ENCODE measurements at places on chromosomes 7 and 10.
A peak's percentile ranks its signal among the peaks of the same experiment; 100 is the strongest.

- DNase-seq: no peak
Observed at GRCh38 chr7:158001621-158002320, 585.9 kb downstream of the PTPRN2 start.

GRCh38 chr10:102679596-102679995 is 34.6 kb downstream of the ARL3 start:
- DNase-seq: no peak

GRCh38 chr10:103111031-103111917 is 81.8 kb downstream of the NT5C2 start:
- peak; percentile 47 for DNase-seq

DNA sequence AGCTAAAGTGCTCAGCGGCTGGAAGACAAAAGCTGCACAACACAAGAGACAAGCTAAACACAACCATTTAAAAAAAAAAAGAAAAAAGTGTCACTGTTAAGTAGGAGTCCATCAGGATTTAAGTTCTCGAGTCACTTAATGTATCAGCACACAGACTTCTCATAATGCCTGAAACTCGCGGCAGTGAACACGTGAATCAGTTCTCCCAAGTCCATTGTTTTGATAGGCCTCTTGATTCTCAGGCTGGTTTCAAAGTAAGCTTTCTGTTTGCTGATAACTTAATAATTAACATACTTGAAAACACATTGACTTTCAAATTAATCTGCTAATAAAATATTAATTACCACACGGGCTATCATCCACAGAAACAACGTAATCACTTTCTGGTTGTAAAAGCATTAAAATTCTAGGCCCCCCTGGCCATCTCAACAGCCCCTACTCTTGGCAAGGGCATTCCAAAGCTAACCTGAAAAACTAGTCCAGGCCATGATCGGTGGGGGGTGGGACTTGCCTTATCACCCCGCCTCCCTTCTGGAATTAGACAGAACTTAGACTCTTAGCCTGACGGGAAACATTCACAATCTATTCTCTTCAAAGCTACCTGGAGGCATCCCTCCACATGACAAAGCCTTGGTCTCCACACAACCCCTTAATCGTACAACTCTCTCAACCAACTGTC is 129.0 kb downstream of the DIP2C start:
- DNase-seq: no peak

- DNase-seq: no peak
Observed at GRCh38 chr7:104584620-104585019, 256.2 kb downstream of the LHFPL3 start.

DNA sequence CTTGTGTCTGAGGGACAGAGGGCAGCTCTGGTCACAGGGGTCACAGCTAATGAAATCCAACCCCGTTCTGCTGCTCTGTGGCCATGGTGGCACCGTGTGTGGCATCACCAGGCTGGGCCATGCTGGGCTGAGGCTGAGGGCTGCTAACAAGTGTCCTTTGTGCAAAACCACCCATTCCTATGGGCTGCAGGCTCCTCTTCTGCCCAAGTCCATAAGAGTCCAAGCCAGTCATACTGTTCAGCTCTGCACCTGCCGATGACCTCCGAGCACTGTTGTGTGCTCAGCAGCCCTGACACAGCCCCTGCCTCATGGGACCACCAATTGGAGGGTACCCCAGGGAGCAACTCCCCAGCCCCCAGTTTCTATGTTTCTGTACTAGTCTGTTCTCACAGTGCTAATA is 133.1 kb downstream of the WDR11 start:
- DNase-seq: no peak

DNA sequence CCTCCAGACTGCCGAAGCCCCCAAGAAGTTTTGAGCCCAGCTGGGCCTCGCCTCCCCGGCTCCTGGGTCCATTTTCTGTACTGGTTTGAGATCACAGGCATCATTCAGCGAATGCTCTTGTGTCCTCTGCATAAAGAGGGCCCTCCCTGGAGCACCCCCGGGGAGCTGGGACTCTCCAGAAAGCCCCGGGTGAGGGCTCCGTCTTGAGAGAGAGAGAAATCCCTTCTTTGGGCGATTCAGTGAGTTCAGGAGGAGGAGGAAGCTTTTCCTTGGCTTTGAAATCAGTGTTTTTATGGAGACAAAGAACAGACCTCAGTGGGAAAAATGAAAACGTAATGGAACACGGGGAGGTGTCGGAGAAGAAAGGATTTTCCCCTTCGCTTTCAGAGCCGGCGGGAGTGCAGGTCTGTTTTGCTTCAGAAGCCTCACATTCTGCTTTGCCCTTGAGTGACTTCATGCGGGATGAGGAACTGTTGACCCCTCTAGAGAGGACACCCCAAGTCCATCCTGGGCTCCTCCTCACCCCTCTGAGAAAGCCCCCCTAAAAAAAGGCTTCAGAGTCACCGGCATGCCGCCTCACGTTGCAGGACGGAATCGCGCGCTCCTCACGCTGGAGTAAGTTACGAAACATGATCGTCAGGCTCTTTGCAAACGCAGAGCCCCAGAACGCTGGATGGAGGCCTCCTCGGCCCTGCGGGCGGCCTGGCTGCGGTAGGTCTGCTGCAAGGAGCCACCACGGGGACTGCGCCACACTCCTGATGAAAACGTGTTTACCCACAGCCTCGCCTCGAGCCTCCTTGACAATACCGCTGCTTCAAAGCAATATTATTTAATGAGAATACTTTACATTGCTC is 8.5 kb upstream of the AP5Z1 start:
- no peak for DNase-seq

- no peak for DNase-seq
Observed at GRCh38 chr7:51590746-51591145, 274.1 kb upstream of the COBL start.

GRCh38 chr7:47979832-47980181 is 392 bp upstream of the HUS1 start:
- no peak for DNase-seq

DNA sequence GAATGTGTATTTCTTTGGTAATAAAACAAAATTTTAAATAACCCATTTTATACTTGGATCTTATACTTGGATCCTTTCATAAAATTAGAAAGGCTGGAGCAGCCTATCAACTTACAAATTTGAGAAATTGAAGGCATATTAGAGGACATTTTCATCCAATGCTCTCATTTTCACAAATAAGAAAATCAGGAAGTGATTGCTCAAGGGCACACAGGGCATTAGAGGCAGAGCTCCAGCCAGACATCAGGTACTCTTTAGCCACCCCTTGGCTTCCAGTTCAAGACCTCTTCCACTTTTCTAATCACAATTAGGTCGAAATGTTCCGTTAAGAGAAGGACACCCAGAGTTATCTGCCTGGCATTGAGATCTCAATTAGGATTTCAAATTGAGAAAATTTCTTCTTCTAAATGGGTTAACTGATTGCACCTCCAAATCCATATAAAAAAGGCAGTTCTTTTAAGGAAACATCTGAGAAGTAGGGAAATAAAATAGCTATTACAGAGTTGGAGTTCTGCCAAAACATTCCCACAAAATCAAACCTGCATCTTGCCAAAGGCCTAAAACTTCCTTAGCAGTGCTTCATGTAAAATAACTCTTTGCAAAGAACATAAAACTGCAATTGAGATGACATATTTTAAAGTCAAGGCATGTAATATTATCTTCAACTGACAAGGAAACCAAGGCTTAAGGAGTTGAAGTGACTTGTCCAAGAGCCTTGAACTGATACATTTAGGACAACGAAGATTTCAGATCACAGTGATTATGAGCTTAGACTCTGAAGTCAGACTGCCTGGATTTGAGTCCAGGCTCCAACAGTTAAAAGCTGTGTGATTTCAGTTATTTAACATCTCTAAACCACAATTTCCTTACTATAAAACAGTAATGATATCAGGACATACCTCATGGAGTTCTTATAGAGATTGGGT is 2.4 kb downstream of the ACTA2 start:
- DNase-seq: no peak

GRCh38 chr10:525565-526315 is 163.7 kb downstream of the DIP2C start:
- no peak for DNase-seq

DNA sequence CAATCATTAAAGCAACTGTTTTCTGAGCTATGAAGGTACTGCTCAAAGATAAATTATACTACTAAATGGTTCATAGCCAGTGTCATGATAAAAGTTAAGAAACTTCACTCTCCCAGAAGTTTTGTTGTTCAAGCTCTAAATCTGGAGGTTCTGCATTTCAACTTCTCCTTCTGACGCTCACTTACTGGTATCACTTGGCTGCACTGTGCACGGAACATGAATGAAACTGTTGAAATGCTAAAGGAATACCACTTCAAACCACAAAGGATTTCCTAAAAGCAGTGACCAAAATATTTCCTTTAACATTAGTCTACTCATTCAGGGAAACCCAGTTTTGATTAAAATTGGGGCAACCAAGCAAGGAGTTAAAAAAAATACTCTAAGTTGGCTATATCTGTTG is 93.6 kb downstream of the UBE2H start:
- peak; percentile 83 for DNase-seq

DNA sequence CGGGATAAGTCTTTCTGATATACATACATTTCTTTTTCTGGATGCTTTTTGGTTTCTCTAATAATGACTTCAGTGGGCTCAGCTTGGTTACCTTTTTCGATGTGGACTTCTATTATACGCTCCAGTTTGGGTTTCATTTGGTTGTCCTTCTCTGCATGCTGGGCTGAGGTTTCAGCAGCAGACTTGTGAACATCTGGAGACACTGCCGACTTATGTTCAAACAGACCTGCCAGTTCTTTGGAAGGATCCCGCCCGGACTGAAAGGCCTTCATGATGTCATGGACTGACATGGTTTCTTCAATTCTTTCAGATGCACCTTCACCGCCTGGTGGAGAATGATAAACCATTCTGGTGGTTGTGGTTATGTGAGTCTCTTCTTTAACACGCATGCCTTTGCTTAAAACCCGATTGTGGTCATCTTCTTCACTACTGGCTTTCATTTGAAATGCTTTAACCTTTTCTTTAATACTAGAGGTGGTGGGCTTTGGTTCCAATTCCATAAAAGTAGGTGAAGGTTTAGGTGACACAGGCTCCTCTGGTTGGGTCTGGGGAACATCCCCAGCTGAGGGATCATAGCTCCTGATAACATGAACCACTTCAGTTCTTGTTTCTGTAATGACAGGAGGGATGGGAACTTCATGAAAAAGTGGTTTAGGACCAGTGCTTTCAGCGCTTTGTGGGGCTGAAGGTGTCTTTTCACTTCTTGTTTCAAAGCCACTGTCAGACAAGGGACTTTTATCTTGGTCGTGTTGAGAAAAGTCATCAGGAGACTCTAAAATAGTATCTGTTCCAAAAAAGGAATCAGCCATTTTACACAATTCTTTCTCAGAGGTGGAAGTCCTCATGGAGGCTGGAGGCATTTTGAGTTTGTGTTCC is 167.7 kb upstream of the CCDC6 start:
- DNase-seq: no peak

GRCh38 chr7:128274884-128275603 is 34.0 kb downstream of the LEP start:
- no peak for DNase-seq

GRCh38 chr7:74199551-74200355 is 10.1 kb upstream of the LAT2 start:
- DNase-seq: no peak

GRCh38 chr10:219731-220472 is 84.6 kb downstream of the ZMYND11 start:
- no peak for DNase-seq

DNA sequence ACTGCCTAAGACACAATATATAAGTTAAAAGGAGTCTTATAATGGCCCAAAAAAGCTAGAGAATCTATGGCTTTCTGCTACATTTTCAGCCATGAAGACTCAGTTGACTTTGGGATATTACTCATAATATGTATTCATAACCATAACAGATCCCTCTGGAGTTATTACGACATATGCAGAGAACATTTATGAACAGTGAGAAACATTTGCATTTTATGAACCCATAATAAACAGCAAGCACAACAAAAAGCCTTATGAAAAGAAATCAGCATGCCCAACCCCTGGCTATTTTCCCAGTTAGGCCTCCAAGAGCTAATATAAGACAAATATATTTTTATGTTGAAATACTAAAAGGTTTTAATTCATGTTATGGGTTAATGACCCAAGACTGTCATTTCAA is 52.4 kb downstream of the ARMH3 start:
- DNase-seq: peak; percentile 38

DNA sequence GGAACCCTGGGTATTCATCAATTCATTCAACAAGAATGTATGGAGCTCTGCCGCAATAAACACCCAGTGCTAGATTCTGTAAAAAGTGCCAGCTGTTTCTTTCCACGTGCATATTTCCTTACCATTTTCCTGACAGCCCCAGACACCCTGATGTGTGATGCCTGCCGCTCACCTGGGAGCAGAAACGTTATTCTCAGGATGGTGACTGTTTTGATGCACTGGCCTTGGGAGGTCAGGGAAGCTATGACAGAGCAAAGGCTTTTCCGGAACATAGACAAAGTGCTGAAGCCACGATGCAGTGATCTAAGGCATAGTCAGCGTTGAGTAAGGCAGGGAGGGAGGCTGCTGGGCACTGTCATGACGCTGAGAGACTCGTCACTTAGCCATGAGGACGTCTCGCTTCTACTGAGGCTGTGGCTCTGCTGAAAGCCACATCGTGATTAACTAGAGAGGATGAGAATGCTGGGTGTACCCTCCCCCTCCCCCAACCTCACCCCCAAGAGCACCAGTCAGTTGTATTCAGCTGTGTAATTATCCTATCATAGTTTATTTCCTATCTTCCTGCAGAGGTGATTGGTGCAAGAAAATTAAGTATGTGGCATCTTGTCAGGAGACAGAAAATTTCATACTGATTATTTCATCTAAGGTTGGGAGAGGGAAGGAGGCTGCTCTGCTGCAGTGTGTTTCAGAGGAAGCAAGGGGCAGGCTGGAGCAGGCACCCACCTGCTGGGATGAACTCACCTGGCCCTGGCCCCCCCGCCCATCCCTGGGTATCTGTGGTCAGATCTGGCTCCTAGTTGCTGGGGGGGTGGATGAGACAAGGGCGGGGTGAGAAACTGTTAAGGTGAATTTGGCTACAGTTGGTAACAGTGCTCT is 48.8 kb upstream of the SMNDC1 start:
- no peak for DNase-seq

DNA sequence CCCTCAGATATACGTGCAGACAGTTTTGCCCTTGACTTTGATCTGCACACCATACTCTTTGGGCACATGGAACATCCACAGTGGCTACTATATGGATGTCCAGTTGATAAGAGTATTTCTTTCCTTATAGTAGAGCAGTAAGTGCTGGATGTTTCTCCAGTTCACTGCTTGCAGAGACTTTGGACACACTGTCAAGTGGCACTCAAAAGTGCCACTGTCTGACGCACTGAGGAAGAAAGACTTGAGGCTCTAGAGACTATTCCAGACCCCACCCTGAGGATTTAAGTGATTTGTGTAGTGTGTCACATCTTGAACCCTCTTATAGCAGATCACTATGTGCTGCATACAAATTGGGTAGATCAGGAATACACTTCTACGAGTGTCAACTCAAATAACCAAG is 179.1 kb downstream of the GNAI1 start:
- no peak for DNase-seq

- no peak for DNase-seq
Observed at GRCh38 chr7:111642373-111642772, 80.1 kb upstream of the IMMP2L start.

All from inflammatory macrophage treated with lipopolysaccharide for 1 hour (primary cell).